Stimulated activated CD4-positive, alpha-beta T cell treated with anti-CD3 and anti-CD28 coated beads, Interleukin-12 subunit alpha, Interleukin-12 subunit beta, amount 100 ng/mL, for 4 hours (primary cell): ENCODE measurements at places on chromosomes 3 and 15.

DNA sequence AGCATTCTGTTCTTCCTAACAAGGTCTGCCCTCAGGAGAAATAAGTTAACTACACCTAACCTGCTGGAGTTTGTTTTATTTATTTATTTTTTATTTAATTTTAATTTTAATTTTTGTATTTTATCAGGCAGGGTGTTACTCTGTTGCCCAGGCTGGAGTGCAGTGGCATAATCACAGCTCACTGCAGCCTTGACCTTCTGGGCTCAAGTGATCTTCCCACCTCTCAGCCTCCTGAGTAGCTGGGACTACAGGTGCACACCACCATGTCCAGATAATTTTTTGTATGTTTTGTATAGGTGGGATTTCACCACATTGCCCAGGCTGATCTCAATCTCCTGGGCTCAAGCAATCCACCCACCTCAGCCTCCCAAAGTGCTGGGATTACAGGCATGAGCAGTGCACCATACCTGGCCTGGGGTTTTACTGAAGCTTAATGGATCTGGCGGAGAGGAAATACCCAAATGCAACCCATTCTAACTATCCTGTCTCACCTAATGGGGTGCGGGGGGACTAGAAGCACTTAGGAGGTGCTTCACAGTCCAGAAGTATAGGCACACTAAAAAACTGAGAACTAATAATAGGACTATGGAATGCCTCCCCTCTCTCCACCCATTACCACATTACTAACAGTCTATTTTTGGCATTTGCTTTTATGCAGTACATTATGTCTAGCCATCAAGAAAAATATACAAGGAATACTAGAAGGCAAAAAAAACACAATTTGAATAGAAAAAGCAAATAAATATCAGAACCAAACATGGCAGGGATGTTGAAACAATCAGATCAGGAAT, 61.4 kb downstream of the TTBK2 start:
- no peak for DNase-seq

- DNase-seq, result no peak
Measured at GRCh38 chr3:56288258-56288657, 180.0 kb downstream of the ERC2 start.

- DNase-seq, result no peak
Measured at GRCh38 chr3:18870642-18871041, 277.7 kb upstream of the KCNH8 start.

DNA sequence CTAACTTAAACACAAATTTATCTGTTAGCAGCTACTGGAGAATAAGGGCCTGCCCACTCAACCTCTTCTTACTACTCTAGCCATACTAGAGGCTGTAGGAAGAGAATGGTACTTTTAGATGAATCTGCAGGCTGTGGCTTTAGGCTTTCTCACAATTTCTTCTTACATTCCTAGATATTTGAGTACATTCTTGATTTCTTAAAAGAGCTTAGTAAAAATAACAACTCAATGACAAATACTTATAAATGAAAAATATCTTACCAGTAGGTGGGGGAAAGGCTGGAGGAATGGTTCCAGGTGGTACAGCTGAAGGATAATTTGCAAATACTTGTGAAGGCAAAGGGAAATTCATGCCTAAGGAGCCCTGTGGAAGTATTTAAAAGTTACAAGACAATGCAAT, 92.9 kb upstream of the GK5 start:
- no peak for DNase-seq

DNA sequence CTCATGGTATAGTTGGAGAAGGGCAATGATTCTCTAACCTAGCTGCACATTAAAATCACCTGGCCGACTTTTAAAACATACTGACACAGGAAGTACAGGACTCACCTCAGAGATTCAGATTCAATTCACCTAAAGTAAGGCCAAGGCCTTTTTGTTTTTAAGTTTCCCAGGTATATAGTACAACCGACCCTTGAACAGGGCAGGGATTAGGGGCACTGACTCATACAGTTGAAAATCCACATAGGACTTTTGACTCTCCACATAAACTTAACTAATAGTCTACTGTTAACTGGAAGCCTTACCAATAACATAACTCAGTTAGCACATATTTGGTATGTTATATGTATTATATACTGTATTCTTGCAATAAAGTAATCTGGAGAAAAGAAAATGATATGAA, 129.5 kb upstream of the ABI3BP start:
- no peak for DNase-seq

GRCh38 chr3:16513141-16514020, at the start of gene RFTN1:
RFTN1 (minus strand) TSS chr3:16513699; CDS start chr3:16493869, 19,830 bp downstream.
- DNase-seq, result peak; percentile 51

GRCh38 chr3:53134631-53135232, 4.5 kb upstream of the RFT1 start:
- DNase-seq, result peak; percentile 50

DNA sequence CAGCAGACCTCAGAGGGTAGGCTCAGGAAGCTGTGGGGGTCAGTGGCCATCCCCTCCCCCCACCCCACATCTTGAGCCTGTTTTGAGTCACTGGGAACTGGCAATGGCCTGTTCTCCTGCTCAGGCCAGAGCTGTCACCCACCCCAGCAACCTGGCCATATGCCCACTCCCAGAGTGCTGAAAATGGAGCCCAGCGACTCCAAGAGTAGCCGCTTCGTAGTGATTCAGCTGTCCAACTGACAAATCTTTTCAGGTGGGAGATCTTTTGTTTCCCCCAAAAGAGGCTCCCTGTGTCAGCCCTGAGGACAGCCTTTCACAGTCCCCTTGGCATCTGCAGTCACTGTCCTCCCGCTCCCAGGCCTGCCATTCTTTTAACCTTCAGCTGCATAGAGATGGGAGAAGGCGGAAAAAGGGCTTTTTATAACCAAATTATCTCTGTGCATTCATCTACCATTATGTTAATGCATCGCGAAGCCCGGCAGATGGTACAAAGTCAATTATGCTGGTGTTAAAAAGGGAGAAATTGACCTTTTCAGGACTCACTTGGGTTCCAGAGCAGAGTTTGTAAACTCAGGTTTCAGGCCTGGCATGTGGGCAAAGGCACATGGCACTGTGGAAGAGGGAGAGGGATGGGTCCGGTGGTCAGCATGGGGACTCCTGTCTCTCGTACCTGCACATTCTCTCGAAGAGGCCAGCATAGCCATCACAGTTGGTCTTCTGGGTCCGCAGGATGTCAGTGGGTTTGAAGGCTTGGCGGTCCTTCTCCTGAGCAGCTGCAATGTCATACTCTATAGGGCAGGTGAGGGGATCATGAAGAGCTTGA, 32.1 kb downstream of the KY start:
- no peak for DNase-seq

DNA sequence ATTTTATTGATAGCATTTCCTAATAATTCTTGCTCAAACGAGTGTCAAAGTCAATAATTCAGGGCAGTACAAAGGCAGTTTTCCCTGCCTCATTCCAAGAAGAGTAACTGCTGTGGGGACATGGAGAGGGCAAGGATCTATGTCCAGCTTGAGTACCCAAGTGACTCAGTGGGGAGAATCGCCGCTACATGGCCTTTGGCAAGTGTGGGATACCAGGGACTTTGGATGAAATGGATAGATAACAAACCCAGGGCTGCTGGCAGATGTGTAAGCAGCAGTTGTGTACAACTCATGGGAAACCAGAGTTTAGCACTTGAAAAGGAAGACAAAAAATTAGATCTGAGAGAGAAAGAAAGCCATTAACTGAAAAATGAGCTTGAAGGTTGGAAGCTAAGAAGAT, 122.2 kb upstream of the TRIM42 start:
- DNase-seq, result no peak

GRCh38 chr3:45679805-45680204, 9.4 kb upstream of the SACM1L start:
- no peak for DNase-seq

DNA sequence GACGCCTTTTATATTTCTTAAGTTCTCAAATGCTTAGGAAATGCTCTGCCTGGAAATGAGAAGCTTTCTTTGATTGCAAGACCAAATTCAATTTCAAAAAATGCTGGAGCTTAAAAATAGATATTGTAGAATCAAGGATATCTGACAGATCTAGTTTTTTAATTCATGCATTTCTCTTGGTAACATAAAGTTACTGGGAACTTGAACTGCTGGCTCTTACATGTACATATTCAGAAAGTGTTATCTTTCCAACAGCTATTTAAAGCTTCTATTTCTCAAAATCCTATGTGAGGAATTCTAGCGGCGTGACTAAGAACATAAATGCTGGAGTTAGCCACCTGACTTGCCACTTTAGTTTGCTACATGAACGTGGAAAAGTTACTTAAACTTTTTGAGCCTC, 109.3 kb downstream of the C3orf38 start:
- DNase-seq, result no peak

- no peak for DNase-seq
Measured at GRCh38 chr3:197465996-197466549, 89.7 kb downstream of the BDH1 start.

DNA sequence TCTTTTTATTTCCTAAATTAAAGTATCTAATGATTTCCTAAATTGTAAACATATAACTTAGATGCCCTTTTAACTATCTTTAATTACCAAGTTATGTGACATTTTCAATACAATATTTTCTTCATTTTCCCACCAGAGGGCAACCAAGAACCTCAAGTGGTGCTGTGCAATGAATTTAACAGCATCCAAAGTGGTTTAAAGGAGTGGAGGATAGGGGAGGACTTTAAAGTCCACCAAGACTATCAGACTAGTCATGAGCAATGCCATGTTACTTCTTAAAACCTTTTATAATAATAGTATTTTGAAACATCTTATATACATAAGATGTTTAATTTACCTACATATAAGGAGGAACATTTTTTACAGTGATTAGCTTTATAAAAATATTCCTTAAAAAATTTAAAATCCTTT, 74.4 kb downstream of the DLG1 start:
- DNase-seq, result no peak

DNA sequence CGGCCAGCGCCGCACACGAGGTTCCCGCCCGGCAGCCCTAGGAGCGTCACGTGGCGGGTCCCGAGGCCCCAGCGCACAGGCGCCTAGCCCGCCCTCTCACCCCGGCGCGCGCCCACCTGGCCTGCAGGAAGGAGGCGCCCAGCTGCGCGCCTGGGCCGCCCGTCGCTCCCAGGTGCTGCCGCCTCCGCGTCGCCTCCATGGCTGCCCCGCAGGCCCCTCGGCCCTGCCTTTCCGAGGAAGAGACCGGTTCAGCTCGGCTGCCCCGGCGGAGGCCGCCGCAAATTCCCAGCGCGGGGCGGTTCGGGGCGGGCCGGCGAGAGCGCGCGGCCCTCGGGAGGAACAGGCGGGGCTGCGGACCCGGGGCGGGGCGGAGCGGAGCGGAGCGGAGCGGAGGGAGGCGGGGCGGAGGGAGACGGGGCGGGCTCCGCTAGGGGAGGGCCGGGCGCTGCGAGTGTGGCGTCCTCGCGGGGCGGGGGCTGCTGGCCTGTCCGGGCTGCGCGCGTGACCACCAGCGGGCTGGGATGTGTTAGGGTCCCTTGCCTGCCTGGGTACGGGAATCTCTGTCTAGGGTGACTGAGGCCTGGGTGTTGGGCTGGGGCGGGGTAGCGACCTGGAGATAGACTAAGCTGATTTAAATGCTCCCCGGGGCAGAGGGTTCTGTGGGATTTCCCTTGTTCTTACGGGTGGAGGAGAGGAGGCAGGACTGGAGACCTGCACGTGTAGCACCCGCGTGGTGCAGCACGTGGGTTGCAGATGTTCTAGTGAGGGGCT, at the start of gene CLN6:
Gene CLN6, minus strand, starts transcription at position 343 of the 771 bp plus-strand sequence. Its CDS starts 144 bp downstream, at position 199.
- peak; percentile 83 for DNase-seq

- DNase-seq, result no peak
Measured at GRCh38 chr3:39295184-39295775, 15.4 kb upstream of the CX3CR1 start.

DNA sequence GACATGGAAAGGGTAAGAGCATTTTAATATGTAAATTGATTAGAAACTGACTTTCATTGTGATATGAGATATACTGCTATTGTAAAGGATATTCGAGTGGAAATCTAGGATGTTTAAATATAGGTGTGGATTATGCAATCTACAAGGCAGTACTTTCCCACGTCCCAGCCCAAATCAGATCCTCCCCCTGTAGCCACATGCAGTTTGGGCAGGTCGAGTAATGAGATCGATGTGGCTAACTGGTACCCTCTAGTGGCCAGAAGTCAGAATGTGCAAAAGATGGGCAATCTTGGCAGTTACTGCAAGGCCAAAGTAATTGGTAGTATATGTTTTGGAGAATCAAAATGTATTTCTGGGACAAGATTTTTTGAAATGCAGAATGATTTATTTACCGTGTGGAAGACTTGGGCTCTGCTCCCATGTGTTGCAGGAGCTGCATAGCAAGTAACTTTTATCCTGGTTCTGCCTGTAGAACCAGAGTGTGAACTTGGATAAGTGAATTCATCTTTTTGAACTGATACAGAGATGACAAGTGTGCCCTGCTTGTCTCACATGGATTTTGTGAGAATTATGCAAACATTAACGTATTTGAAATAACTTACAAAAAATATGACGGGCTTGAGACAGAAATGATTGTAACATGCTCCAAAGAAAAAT, 94.5 kb upstream of the ADAMTSL3 start:
- peak; percentile 22 for DNase-seq

- no peak for DNase-seq
Measured at GRCh38 chr3:175980486-175981090, 1121.5 kb downstream of the NAALADL2 start.

- no peak for DNase-seq
Measured at GRCh38 chr15:75733761-75734651, 21.4 kb upstream of the CSPG4 start.

DNA sequence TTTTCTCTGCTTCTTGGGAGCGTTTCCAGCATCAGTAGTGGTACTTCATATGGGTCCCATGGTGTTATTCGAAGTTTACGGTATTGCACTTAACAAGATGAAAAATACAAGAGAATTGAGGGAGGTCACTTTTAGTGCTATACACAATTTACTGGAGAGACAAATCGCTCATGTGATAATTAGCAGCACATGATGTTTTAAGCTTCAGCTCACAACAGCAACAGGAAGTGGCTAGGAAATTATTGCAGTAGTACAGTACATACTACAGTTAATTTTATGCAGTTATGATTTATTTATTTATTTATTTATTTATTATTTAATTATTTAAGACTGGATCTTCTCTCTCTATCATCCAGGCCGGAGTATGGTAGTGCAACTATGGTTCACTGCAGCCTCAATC, 14.4 kb upstream of the DCAF1 start:
- no peak for DNase-seq

GRCh38 chr3:46632792-46633191, 20.5 kb downstream of the FAM240A start:
- DNase-seq, result no peak

DNA sequence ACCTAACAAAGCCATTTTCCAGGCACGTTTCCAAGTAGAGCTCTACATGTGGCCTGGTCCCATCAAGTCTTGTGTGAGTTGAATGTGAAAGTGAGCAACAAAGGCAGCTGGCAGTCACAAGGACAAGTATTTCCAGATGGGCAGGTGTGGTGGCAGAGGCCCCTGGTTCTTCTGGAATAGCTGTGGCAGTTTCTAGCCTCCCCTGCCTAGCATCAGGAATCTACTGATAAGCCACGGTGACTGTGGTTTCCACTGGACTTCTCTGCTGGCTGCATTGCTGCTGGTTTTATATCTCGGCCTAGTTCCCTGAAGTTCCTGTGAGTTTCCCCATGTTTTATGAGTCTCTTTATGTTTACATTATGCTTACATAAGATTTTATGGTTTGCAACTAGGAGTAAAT, 117.7 kb downstream of the GOLIM4 start:
- no peak for DNase-seq
